Central memory CD4-positive, alpha-beta T cell (primary cell): ENCODE measurements at places on chromosomes 2 and 18.

- DNase-seq = no peak
Measured at GRCh38 chr2:219613461-219614070, 13.9 kb upstream of the SLC4A3 start.

- DNase-seq = no peak
Measured at GRCh38 chr2:149029307-149029965, 9.1 kb upstream of the LYPD6B start.

DNA sequence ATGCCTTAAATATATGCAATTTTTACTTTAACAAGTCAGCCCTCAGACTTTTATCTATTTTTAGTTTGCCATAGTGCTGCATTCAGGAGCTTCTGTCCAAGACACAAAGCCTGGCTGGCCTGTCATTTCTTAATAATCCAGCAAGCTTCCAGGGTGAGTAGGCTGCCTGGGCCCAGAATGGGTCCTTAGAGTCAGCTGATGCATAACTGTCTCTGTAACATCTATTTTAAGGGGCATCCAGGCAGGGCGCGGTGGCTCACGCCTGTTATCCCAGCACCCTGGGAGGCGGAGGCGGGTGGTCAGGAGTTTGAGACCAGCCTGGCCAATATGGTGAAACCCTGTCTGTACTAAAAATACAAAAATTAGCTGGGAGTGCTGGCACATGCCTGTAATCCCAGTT is 11.8 kb upstream of the GNLY start:
- no peak for DNase-seq

DNA sequence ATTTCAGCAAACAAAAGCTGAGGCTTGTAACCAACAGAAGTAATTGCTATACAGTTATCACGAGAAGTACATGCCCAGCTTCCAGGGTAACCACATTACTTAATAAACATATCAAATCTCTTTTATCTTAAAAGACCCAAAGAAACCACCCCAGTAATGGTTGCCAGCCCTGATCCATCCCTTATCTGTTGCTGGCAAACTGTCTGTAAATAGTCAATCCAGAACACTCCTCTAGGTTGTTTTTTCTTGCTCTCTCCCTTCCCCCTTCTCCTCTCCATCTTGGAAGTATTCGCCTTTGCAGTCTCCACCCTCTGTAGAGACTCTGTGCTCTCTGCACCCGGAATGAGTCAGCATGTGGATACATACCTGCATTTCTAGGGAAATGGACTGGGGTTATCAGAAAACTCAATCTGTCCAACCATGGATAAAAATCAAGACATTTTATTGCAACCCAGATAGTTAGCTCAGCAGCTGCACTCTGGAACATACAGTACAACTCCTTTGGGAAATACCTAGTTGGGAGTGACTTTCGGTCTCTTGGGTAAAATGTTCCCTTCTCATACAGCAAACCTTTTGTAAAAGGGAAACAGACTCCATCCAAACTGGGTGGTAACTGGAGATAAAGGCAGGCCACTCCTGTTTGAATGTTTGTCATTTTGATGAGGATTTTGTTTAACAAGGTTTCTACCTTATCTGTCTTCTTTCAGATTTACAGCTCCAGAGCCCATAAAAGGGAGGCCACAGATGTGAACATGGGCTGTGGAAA is 123.5 kb upstream of the FOSL2 start:
- no peak for DNase-seq

DNA sequence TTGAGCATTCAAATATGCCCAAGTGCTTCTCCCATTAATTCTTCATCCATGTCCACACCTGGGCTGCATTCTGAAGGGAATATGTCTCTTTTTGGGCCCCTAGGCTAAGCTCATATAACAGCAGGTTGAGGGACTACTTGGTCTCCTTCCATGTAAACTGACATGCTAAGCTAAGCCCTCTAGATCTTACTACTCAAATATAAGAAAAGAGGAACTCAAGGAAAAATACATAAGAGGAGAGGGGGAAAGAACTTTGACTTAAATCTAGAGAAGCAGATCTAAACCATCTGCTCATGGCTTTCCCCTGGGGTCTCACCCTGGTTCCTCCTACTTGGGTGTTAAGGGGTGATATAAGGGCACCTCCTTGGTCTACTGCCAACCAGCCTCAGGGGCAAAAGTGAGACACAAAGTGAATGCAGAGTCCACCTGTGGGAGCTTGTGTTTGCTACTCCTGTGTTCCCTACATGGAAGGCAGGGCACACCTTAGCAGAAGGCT is 19.8 kb upstream of the NFU1 start:
- DNase-seq = no peak

GRCh38 chr2:74851191-74851566 is 17.3 kb downstream of the HK2 start:
- DNase-seq = no peak

DNA sequence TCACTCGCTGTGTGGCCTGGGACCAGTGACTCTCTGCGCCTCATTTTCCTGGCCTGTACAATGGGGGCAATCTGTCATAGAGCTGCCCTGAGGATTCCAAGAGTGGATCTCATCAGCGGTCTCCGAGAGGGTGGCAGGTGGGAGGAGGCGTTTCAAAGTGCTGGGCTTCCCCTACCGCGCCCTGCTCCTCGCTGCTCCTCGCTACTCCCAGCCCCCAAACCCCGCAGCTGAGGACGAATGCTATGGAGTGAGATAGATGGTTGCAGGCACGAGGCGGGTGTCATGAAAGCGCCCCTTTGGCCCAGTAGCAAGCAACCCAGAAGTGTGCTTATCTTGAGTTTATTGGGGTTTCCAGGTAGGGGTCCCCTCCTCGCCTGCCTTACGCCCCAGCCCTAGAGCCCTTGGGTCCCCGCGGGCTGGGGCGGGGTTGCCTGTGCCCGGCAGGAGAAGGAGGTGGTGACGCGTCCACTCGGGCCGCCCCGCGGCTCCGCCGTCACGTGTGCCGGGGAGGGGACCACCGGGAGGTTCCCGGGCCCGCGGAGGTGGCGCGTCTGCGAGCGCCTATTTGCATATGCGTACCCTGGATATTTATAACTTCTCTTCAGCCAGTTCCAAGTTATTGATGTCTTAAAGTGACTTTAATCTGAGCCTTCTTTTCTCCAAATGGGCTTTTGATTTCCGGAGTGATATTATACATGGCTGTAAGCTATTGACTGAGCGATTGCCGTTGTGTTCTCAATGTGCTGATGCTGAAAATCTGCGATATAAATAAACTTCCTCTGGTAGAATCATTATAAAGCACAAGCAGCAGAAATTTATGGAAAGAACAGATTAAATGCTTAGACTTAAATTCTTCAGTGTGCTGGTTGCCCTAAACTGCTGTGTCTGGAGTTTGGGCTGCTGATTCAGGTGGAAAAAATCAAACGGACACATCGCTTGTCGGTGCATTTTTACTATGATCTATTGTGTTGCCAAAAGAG is 263.7 kb downstream of the ATAD2B start:
- no peak for DNase-seq

GRCh38 chr2:161102770-161103450 is 57.3 kb upstream of the TANK start:
- DNase-seq = no peak

GRCh38 chr2:205130111-205130829 is 552.0 kb upstream of the NRP2 start:
- DNase-seq = no peak

DNA sequence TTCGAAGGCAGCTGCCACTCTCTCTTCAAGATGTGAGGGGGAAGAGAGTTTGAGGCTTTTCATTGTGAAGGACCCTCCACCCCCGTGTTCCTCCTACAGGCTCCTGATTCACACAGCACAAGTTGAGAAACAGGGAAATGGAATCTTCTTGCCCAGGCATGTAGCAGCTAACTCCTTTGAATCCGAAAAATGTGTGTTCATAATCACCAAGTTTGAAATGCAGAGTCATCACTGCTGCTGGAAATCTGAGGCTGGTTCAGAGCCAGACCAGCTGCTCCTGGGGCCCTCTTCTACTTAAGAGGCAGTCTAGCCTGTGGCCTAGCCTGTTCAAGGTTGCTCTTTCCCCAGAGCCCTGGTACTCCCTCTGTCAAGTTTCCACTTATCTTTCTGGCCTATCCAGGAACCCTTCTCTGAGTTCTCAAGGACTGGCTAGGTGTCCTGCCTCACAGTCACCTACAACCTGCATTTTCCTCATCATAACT is 166.4 kb downstream of the TMEM247 start:
- DNase-seq = no peak

DNA sequence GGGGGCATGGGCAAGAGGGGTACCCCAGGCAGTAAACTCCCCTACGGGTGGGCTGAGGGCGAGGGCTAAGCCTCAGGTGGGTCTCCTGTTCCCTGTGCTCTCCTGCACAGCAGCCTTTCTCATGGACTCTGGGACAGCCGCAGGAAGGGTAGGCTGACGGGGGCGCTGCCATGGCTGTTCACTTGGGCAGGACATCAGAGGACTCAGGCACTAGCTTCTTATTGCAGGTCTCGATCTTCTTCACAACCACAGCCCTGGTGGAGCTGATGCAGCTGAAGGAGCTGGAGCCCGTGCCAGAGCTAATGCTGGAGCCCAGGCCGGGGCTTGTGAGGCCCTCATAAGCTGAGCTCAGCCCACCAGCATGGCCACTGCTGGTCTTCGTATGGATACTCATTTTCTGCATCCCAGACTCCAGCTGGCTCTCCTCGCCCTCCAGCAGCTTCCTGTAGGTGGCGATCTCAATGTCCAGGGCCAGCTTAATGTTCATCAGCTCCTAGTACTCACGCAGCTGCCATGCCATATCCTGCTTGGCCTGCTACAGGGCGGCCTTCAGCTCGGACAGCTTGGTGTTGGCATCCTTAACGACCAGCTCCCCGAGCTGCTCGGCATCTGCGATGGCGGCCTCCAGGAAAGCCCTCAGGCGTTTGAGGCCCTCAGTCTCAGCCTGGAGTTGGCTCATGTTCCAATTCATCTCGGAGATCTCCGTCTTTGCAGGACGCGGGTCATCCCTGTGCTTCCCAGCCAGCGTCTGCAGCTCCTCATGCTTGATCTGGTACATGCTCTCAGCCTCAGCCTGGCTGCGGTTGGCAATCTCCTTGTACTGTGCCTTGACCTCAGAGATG is 359.8 kb upstream of the SETBP1 start:
- DNase-seq = no peak

DNA sequence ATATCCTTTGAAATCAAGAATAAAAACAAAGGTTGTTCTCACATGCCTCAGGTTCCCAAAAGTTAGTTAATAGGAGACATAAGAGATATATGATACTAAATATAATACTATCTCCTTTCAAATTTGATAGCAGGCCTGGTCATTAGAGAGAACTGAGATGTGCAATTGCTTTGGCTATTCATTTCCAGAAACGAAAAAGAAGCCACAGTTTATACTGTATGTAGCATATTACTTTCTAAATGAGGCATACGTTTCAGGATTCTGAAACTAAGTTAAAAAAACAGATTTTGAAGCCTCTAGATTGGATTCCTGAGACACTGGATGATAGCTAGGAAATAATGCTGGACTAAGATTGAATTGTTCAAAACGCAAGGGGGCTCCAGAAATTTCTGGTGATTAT is 7.1 kb downstream of the PPP1R1C start:
- DNase-seq = no peak

DNA sequence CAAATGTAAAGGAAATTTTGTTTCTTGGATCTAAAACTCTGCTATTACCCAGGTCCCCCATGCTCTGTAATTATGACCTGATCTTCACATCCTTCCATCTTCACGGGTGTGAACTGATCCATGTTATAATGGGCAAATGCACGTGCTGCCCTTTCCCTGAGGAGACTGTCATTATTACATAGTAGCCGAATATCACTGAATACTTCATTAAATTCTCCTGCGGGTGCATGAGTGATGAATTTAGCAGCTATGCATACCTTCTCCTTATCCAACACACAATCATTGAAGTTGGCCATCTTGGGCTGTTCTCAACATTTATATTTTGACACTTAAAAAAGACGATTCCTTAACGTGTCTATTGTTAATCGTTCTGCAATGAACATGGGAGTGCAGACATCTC is 153.4 kb downstream of the BAZ2B start:
- no peak for DNase-seq

- no peak for DNase-seq
Measured at GRCh38 chr2:112629224-112629623, 16.5 kb upstream of the SLC20A1 start.

GRCh38 chr2:223369889-223370288 is 232.3 kb downstream of the SCG2 start:
- DNase-seq = no peak

GRCh38 chr2:47503481-47504070 is 100.6 kb downstream of the MSH2 start:
- DNase-seq = no peak

DNA sequence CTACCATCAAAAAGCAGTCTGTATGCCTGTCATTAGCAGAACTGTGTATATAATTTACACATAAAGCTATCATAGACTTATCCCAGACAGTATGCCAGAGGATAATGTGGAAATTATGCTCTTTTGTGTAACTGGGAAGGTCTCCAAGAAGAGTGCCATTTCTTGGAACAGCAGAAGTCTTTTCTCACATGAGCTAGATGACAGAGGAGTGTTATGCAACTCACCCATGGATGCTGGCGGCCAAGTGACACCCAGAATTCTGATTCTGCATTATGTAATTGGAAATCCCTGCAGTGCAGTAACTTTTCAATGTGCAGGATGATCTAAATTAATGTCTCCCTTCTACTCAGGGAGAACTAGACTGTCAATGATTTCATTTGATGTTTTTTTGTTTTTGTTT is 160.0 kb downstream of the UBE2E3 start:
- DNase-seq = no peak

- no peak for DNase-seq
Measured at GRCh38 chr2:218508299-218508698, 59.9 kb downstream of the USP37 start.

DNA sequence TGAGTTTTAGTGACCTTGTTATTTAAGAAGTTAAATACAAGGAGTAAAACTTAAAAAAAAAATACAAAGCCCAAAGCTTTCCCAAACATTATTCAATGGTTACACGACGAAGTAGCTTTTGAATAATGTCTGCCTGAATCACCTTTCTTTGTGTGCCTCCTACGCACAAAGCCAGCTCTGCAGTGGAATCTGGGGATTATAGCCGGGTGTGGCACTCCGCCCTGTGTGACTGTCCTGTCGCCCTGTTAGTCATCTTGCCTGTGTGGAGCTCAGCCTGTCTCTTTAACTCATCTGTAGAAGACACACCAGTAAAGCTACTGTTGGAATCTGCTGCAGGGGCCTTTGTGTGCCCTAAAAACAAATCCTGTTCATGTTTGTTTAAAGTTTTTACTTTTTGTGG is 79.4 kb upstream of the TCF7L1 start:
- no peak for DNase-seq

DNA sequence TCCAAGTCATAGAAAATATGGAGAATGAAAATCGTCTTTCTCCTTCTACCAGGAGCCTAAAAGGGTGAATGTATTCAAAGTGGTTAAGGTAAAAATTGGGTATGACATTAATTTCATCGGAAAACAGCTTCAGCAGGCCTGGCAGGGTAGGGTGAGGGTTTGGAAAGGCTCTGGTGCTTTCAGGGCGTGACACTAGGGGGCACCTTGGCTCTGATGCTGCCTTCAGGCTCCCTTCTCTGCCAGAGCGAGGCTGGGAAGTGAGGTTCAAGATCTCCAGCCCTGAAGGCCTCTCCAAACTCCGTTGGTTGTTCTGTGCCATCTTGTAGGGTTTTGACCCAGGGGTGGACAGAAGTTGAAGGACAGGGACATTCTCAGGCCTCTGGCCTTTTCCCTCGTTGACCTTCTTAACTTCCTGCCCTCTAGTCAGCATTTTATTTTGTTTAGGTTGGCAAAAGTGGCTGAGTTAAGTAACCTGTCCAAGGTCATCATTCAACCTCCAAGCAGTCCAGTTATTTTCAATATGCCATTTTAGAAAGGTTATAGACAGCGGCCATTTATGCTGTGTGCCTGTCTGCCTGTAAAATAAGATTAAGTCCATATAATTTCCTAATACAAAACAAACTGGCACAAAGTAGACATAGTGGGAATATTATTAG is 40.3 kb downstream of the EML6 start:
- no peak for DNase-seq
